Activated CD4-positive, alpha-beta T cell treated with anti-CD3 and anti-CD28 coated beads for 24 hours (primary cell): ENCODE measurements at places on chromosomes 7 and 10.
A peak's percentile ranks its signal among the peaks of the same experiment; 100 is the strongest.

- no peak for DNase-seq
These were observed 90.1 kb downstream of the KCNMA1 start for GRCh38 chr10:77547307-77548050.

- DNase-seq, result no peak
These were observed 20.0 kb downstream of the RBM17 start for GRCh38 chr10:6108631-6109443.

- DNase-seq, result no peak
These were observed 41.6 kb downstream of the CDC123 start for GRCh38 chr10:12237265-12238220.

DNA sequence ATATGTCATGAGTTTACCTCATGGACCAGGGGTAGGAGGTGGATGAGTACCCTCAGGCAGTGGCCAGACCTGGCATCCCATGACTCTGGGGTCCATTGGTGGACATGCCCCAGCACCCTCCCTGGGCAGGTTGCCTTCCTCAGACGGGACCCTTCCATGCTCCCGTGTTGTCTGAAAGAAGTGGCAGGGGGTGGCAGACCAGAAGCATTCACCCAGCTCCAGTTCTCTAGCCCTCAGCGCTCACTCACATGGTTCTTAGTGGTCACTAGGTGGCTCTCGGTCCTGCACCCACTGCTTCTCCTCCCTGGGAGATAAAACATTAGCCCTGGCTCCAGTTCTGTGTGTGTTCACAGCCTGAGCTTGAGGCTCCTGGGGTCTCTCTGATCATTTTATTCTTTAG lies 6.0 kb downstream of the RBP3 start:
- DNase-seq, result no peak

DNA sequence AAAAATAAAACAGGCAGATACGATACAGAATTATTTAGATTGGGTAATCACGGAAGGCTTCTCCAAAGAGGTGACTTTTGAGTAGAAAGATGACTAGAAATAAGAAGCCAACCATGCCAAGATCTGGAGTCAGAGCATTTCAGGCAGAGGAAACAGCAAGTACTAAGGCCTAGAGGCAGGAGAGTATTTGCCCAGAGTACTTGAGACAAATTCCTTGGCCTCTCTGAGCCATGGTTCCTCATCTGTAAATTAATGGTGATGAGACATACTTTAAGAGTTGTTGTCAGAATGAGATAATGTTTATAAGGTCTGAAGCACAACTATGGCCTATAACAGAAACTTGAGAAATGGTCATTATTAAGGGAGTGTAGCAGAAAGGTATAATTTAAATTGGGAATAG lies 15.8 kb upstream of the GPR37 start:
- no peak for DNase-seq

DNA sequence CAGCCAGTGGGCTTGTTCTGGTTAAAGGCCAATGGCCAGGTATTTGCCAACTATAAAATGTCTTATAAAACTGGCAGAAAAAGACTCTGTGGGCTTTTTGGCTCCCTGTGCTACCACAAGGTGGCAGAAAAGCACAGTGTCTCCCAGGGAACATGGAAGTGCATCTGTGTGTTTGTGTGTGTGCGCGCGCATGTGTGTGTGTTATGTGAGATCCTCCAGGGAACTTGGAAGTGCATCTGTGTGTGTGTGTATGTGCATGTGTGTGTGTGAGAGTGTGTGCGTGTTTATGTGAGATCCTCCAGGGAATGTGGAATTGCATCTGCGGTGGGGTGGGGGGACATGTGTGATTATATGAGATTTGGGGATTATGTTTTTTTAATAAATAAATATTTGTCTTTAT lies 30.2 kb upstream of the ABI1 start:
- DNase-seq, result peak; percentile 34

- DNase-seq, result no peak
These were observed 2.7 kb downstream of the GET4 start for GRCh38 chr7:879093-879492.

GRCh38 chr7:101950450-101951119 lies 133.2 kb downstream of the CUX1 start:
- no peak for DNase-seq

- DNase-seq, result no peak
These were observed 1.8 kb downstream of the UFSP1 start for GRCh38 chr7:100887516-100888290.

- DNase-seq, result no peak
These were observed 62.5 kb downstream of the PIK3CG start for GRCh38 chr7:106927536-106927935.

DNA sequence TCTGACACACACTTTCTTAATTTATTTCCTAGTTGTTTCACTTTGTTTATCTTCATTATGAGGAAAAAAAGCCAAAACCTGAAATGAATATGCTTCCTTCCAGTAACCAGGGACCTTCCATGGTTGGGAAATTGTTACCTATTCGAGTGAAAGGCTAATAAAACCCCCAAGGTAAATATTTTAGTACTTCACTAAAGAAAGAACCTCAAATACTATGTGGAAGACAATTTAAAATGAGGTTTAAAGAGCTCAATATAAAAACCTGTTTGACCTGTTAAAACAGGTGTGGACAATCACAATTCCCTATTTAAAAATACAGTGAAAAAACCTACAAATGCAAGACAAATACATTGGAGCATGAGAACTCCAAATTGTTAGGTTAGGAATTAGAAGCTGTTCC lies 192.6 kb downstream of the CFTR start:
- DNase-seq, result no peak

- no peak for DNase-seq
These were observed 97.0 kb upstream of the KIF5B start for GRCh38 chr10:32153252-32153651.

GRCh38 chr10:24989867-24990266 lies 26.1 kb downstream of the ENKUR start:
- DNase-seq, result no peak

- no peak for DNase-seq
These were observed 69.8 kb upstream of the PRKCQ start for GRCh38 chr10:6649903-6650302.

DNA sequence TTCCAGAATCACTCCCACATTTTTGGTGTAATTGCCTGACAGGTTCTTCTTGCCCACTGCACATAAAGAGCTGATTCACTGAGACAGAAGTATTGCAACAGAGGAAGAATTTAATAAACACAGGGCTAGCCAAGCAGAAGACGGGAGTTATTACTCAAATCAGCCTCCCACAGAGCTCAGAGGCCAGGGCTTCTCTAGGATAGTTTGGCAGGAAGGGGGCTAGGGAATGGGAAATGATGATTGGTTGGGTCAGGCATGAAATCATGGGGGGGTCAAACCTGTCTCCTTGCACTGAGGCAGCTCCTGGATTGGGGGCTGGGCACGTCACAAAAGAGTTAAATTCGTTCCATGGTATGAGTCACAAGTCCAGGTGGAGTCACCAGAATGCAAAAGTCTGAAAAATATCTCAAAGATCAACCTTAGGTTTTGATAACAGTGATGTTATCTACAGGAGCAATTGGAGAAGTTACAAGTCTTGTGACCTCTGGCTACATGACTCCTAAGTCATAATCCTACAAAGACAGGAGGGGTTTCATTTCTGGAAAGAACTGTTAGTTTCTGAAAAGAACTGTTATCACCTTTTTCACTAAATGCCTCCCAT lies 30.2 kb upstream of the ERCC6 start:
- DNase-seq, result no peak

GRCh38 chr10:109959259-109960145 lies 36.2 kb upstream of the XPNPEP1 start:
- no peak for DNase-seq

- no peak for DNase-seq
These were observed 121.1 kb downstream of the GPR85 start for GRCh38 chr7:112965506-112965905.

DNA sequence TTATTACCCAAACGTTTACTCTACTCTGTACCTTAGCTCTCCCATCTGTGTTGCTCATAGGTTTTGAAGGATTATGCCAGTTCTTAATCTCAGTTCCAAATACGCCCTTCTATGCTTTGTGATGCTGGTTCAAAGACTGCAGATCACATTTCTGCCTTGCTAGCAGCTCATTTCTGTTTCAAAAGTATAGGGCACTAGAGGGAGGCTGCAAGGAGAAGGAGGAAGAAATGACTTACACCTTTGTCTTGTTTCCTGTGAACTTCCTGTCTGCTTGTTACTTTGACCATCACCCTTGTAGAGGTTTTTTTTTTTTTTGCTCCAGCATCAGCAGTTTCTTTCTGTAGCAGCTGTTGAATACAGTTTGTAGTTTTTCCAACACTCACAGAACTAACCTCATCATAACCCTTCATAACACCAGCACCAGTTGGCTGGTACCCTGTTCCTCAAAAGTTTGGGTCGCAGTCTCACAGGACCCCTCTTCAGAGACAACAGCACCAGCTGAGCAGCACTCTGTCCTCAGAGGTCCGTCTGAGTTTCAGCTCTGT lies 16.5 kb downstream of the SLK start:
- no peak for DNase-seq

DNA sequence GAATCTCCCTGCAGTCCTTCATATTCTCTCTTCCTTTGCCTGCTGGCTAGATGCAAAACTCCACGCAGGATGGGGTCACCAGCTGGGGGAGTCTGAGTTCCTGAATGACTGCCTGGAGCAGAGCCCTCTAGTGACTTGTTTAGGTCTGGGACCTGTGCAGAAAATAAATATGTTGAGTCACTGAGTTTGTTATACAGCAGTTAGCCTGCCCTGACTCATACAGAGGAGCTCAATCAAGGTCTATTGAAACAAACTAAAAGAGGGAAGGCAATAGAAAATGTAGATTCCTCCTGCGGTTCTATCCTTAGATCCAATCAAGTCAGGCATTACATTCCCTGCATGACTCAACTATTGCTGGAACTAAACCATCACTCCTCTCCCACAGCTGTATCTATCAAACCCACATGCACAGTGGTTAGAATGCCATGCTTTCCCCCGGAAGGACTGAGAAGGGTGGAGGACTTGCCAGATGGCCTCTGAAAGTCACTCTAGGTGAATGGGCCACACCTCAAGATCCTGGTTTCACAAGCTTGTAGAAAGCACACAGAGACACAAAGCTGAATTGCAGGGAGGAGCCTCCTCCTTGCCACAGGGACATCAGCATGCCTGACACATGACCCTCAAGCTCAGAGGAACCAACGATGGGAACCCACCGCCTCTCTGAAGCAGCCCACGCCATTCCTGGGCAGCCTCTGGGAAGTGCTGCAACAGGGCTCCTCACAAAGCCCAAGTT lies 73.9 kb downstream of the SH3PXD2A start:
- no peak for DNase-seq

DNA sequence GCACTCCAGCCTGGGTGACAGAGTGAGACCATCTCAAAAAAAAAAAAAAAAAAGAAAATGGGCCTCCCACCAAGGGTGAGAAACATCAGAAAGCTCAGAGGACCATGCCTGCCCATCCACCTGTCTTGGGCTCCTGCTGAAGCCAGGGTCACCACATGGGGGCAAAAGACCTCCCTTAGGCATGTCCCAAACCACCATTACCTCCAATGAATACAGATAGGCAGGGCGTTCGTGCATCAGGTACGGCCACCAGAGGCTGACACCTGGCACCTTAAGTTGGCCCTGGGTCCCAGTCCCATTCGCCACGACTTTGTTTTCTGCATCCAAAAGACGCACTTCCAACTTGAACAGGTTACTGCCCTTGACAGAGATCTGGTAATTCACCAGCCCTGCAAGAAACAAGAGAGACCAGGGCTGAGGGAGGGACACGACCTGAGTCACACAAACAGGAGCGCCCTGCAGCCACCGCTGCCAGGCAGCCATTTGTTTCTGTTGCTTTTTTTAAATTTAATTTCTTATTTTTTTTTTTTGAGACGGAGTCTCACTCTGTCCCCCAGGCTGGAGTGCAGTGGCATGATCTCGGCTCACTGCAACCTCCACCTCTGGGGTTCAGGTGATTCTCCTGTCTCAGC lies 6.1 kb downstream of the GUSB start:
- DNase-seq, result no peak

DNA sequence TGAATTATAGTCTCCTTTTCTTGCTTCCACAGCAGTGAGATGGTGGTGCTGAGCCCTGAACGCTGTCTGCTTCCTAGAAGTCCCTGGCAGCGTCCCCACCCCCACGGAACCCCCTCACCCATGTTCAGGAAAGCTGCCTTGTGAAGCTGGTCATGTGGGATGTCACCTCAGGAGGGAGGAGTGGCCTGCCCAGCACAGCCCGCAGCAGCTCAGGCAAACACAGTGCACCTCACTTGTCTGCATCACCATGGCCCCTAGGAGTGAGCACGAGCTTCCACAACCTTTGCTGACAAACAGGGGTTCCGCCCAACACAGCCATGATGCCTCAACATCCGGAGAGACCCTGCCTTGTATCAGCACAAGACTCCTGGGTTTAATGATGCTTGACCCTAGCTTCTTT lies 508.9 kb downstream of the RPS24 start:
- no peak for DNase-seq

DNA sequence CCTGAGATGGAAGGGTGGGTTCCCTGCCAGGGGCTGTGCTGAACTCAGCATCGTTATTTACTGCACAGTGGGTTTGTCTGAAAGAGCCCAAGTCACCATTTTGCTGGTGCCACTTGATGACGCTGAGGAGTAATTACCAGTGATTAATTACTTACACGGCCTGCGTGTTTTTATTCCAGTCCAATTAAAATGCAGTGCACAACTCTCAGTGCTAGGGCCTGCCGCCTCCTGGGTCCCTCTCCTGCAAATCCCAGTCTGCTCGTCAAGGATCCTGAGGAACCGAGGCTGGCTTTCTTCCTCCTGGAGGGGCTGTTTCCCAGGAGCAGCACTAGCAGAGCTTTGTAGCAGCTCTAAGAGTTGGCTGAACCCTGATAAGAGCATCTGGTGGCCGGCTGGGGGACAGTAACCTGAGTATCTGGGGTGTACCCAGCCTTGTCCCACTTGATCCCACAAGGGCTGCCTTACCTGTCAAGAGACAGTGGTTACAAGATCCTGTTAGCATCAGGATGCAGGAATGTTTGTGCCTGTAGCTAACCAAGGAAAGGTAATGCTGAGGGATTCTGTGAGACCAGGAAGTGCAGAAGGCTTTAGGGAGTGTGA lies 45.1 kb upstream of the LRRC4 start:
- DNase-seq, result no peak

DNA sequence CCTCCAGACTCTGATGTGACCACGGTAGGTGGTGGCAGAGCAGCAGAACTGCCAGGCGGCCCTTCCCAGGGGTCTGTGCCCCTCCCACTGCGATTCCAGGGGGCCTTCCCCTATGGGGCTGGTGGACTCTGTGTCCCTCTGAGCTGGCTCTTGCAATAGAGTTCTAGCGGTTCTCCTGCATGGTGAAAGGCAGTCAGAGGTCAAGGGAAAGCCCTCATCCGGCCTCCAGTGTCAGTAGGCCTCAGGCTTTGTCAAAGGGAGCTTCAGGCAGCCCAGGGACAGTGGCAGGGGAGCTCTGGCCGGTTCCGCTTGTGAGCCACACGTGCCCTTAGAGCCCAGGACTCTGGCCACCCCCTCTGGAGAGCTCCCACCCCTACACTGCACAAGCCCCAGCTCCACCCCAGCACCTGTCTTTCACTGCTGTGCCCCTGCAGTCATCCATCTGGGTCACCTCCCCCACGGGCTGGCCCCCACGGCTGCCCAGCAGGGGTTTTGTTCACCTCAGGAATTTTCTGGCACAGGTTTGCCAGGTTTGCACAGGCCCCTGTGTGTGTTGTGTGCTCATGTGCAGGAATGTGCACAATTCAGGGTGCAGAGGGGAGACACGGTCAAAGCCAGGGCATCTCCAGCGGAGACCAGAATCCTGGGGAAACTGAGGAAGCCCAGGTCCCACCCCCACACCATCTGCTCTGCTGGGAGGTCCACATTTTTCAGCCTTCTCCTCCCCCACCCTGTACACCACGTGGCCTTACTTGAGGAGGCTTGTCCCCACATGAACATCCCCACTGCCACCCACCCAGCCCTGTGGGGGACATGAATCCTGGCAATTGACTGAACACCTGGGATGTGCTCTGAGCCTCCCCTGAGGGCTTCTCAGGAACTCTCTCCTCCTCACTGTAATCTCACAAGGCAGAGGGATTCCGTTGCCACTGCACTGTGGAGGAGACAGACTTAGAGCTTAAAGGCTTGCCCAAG lies 23.8 kb downstream of the C10orf105 start:
- DNase-seq, result no peak
